ENCODE measurements at places on chromosomes 6 and 20.

- no peak for DNase-seq
Observed at GRCh38 chr6:160160450-160160849, 38.8 kb downstream of the SLC22A1 start.

DNA sequence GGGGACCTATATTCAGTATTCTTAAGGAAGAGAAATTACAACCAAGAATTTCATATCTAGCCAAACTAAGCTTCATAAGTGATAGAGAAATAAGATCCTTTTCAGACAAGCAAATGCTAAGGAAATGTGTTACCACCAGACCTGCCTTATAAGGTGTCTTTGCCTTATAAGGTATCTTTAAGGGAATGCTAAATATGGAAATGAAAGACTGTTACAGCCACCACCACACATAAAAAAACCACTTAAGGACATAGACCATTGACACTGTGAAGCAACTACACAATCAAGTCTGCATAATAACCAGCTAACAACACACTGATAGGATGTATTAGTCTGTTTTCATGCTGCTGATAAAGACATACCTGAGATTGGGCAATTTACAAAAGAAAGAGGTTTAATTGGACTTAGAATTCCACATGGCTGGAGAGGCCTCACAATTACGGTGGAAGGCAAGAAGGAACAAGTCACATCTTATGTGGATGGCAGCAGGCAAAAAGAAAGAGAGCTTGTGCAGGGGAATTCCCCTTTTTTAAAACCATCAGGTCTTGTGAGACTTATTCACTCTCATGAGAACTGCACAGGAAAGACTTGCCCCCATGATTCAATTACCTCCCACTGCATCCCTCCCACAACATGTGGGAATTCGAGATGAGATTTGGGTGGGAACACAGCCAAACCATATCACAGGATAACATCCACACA, 119.2 kb upstream of the LAMA2 start:
- no peak for DNase-seq

- no peak for DNase-seq
Observed at GRCh38 chr6:24249926-24250325, 107.9 kb downstream of the DCDC2 start.

DNA sequence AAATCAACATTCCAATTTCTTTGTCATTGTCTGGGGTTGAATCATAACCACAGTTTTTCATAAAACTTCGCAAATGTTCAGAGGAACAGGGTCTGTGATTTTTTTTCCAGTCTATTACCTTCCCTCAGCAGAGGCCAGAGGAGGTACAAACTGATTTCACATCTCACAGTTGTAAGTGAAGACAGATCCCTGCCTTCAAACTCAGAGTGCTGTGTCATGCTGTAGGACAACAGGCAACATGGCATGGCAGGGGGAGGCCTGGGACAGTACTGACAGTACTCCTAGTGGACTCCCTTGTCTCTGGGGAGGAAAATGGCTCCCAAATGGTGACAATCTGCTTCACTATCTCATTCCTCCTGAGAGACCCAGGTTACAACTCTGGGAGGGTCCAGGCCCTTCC, 308.6 kb downstream of the CDC5L start:
- DNase-seq: no peak

- no peak for DNase-seq
Observed at GRCh38 chr6:2827142-2827541, 14.5 kb downstream of the SERPINB1 start.
